ENCODE measurements at places on chromosomes 6 and 20.
A peak's percentile ranks its signal among the peaks of the same experiment; 100 is the strongest.

DNA sequence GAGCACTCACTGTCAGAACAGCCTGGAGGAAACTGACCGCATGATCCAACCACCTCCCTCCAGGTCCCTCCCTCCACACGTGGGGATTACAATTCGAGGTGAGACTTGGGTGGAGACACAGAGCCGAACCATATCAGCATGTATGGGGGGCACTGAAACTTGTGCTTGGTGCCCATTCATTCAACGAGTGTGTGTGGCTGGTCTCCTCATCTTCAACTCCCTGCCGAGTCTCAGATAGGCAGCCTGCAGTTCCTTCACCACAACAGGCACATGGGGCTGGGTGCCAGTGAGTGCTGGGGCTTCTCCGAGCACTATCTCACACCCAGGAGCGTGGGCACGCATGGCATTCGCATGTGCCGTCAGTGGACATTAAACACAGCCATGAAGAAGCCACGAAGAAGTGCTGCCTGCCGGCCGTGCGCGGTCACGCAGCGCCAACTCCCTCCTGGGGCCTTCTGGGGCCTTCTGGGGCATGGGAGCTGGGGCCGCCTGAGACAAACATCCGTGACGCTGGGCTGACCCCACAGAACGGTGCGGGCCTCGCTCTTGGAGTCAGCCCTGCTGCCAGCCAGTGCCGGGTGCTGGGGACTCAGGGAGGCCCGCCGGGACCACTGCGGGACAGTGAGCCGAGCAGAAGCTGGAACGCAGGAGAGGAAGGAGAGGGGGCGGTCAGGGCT is 714 bp upstream of the RTEL1 start:
- DNase-seq = no peak

- DNase-seq = no peak
Observed at GRCh38 chr20:17595856-17596255, 26.0 kb downstream of the DSTN start.

DNA sequence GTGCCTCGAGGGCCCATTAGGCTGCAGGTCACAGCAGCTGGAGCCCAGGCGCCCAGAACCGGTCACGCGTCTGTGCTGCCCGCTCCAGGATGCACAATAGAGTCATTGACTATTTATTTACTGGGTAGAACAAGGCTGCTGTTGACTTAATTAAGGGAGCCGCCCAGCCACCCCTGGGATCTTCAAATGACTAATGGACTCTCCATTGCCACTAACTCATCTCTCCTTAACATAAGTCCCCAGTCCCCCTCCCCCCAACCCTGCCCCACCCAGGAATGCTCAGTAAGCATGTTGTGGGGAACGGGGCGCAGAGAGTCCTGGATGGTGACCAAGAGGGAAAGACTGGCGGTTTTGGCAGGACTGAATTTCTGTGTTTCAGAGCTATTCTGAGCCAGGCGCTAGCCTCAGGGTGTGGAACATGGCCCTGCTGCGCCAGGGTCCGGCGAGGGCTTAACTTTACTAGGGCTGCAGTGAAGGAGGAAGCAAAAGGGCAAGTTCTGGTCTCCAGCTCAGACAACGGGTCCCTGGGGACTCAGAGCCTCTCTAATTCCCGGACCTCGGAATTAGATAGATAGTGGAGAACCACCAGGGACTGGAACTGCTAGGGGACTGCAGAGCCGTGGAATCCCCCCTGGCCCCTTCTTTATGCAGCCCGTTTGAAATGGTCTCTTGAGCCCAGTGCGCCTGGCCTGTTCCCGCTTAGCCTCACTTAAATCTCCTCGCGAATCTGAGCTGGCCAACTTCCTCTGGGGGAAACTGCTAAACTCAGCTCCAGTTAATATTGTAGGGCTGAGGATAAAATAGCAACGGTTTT is 1.5 kb upstream of the GRIK2 start:
- DNase-seq = peak; percentile 63

- DNase-seq = no peak
Observed at GRCh38 chr6:89487864-89488263, 54.9 kb downstream of the ANKRD6 start.

DNA sequence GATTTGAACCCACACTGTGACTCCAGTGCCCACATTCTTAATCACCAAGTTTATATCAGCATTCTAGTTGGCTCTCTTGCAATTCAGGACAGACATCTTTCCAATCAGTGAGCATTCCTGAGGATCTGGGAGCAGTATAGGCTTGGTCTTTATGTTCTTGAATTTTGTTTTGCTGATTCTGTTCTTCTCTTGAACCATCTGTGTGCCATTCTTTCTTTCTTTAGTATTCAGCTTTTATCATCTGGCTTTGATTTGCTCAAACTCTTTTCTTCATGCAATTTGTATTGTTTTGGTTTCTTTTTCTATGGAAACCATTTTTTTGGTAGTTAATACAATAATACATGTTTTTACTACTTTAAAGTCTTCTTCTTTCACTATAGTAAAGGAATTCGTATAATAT is 162.4 kb downstream of the CD109 start:
- DNase-seq = no peak

- DNase-seq = no peak
Observed at GRCh38 chr6:137623293-137623692, 129.1 kb upstream of the OLIG3 start.

DNA sequence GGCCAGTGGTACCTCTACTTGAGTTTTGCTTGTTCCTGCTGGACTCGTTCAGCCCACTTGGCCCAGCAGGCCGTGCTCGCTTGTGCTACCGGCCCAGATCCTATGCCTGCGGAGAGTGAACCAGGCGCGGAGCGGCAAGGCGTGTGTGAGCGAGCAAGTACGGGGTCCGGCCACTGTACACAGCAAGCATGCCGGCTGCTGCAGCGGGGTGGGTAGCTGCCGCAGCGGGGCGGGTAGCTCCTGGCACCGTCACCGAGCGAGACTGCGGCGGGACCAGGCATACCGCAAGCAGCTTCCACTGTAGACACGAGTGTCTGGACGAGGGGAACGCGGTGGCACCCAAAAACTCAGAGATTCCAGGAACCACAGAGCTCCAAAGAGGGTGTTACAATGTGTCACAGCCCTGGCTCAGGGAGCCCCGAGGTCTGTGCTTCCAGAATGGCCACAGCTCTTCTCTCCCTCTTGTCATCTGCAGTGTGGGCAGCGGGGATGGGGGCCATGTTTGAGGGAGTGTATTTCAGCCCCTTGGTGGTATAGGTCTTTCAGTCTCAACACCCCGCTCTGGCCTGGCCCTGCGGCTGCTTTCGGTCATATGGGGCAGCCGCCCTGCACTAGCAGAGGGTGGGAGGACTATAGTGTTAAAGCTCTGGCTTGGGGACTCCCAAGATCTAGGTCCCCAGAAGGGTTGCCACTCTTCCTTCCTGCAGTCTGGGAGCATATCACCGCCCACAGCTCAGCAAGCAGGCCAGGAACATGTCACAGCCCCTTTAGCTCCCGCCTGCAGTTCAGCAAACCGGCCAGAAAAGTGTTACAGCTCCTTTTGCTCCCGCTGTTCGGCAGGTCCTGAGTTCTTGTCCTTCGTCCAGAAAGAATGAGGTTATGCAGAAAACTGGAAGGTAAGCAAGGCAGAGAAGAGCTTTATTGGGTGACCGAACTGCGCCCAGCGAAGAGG is 6.1 kb upstream of the RWDD1 start:
- peak; percentile 73 for DNase-seq

- peak; percentile 87 for DNase-seq
Observed at GRCh38 chr6:117265410-117266256, at the start of gene VGLL2. Gene VGLL2, plus strand, starts transcription at chr6:117265558. Its CDS starts 206 bp downstream, at chr6:117265764.

DNA sequence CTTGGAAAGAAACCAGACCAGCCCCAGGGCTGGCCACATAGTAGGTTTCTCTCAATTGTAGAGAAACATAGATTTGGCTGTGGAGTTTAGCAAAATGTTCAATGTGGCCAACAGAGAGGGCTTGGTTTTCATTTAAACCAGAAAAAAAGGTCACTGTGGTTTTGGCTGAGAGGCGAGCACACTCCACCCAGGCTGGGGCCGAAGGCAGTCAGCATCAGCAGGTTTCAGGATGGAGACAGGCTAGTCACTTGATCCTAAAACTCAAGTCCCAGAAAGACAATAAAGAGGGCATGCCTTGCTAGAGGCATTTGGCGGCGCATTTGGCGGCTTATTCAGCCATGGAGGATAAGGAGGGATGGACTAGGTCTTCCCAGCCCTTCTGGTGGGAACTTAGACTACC is 73.1 kb downstream of the PRND start:
- DNase-seq = no peak

GRCh38 chr6:71406865-71407860 is 118.6 kb downstream of the OGFRL1 start:
- DNase-seq = no peak

- DNase-seq = no peak
Observed at GRCh38 chr6:152356662-152357061, 280.5 kb downstream of the SYNE1 start.

DNA sequence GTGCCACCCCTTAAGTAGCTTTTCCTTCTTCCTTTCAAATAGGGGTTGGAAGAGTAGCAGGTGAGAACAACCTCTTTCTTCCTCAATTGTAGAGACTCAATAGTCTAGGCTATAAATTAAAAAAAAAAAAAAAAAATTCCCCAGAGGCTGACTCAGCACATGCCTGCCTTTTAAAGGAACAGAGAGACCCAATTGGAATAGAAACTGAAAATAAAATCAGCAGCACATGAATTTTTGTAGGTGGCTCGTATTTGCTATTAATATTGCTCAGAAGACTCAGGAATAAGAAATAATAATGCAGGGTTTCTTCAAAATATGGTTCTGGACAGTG is 19.3 kb downstream of the TOP1 start:
- DNase-seq = no peak

GRCh38 chr20:63686492-63687321 is 9.7 kb upstream of the TNFRSF6B start:
- peak; percentile 70 for DNase-seq

GRCh38 chr6:273551-274058 is 18.7 kb upstream of the DUSP22 start:
- DNase-seq = no peak

- no peak for DNase-seq
Observed at GRCh38 chr6:162251257-162251656, 476.3 kb downstream of the PRKN start.

DNA sequence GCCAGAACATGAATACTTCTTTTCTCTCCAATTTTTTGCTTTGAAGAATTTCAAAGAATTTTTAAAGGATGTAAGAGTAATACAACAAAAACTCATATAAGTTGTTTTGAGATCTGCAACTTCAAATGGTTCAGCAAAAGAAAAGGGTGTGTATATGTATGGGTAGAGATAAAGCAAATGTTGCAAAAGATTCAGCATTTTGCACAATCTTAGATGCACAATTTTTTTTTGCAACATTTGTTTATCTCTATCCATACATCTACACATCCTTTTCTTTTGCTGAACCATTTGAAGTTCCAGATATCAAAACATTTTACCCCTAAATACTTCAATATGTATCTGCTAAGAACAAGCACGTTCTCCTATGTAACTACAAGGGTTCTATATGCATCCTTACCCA is 47.4 kb upstream of the FAM83C start:
- DNase-seq = no peak

- DNase-seq = no peak
Observed at GRCh38 chr20:35620818-35621559, 5.4 kb downstream of the SPAG4 start.

DNA sequence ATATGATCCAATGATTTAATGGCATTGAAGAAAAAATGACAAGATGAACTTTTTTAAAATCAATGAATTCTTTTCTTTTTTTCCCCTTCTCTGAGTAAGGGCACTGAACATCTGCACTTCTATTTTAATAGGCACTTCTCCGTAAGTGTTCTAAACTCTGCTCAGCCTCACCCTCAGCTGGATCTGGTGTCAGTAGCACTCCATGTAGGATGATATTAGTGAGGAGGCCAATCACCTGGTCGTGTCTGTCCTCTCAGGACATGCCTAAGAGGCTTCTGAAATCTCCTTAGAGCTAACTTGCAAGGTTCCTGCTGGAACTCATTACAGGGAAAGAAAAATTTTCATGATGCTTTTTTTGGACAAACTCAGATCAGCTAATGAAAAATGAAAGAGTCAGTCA is 148.6 kb upstream of the MLIP start:
- DNase-seq = no peak

- no peak for DNase-seq
Observed at GRCh38 chr20:5734602-5735001, 15.6 kb upstream of the SHLD1 start.

- no peak for DNase-seq
Observed at GRCh38 chr6:152723398-152723797, 25.7 kb downstream of the MYCT1 start.

DNA sequence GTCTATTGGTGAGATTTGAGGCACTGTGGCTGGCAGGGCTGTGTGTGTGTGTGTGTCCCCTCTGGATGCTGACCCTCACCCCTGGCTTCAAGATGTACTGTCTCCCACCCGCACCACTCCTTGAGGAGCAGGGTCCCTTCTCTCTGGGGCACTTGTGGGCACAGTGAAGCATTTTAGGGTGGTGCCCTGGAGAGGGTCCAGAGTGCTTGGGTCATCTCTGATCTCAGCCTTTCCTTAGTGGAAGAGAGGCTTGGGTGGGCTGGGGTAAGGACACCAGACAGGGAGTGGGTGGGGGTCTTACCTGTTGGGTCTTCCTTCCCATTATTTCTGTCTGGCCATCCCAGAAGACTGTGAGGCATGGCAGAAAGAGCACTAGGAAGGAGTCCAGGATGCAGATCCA is 66.1 kb downstream of the EFCAB8 start:
- DNase-seq = no peak

GRCh38 chr6:10531942-10532341 is 10.8 kb downstream of the GCNT2 start:
- DNase-seq = no peak

- DNase-seq = no peak
Observed at GRCh38 chr20:16273812-16274555, 299.3 kb downstream of the KIF16B start.

DNA sequence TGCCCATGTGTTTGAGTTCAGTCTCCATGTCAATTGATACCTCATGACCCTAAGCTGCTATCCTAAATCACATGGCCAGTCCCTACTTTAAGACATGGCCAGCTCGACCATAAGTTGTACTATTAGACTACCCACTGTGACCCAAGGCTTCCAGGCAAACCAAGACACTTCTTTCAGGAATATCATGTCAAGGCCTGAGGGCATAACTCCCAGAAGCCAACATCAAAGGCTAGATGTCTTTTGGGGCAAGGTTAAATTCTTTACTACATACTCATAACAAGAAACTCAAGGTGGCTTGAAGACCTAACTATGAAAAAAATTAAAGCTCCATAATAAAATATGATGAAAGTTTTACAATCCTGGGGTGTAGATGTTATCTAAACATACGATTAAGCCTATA is 228.3 kb upstream of the PRND start:
- no peak for DNase-seq

DNA sequence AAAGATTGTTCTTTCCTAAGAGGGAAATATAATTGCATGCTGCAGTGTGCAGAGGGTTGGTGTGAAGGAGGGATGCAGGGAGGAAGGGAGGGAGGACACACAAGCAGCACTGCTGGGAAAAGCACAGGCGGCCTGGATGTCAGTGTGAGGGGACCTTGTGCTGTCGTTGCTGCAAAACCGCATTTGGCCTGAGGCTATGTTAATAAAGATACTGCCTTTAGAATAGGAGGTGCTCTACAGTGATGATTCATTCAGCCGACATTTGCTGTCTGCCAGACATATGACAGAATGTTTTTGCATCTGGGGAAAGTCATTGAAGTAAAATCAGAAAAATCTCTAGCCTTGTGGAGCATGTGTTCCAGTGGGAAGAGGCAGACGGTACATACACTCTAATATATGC is 50.5 kb upstream of the TRIM26 start:
- DNase-seq = no peak

- DNase-seq = no peak
Observed at GRCh38 chr20:24780674-24781417, 168.2 kb upstream of the CST7 start.

- no peak for DNase-seq
Observed at GRCh38 chr6:166512567-166512966, 73.9 kb downstream of the RAMACL start.

GRCh38 chr6:105326216-105326615 is 76.7 kb downstream of the PREP start:
- DNase-seq = no peak
